ENCODE measurements at places on chromosomes 7 and 10. TPM values are rescaled to one million over a fixed set of nuclear protein-coding genes. Genes with fewer than 3 reads are reported as not detected.
A peak's percentile ranks its signal among the peaks of the same experiment; 100 is the strongest.

DNA sequence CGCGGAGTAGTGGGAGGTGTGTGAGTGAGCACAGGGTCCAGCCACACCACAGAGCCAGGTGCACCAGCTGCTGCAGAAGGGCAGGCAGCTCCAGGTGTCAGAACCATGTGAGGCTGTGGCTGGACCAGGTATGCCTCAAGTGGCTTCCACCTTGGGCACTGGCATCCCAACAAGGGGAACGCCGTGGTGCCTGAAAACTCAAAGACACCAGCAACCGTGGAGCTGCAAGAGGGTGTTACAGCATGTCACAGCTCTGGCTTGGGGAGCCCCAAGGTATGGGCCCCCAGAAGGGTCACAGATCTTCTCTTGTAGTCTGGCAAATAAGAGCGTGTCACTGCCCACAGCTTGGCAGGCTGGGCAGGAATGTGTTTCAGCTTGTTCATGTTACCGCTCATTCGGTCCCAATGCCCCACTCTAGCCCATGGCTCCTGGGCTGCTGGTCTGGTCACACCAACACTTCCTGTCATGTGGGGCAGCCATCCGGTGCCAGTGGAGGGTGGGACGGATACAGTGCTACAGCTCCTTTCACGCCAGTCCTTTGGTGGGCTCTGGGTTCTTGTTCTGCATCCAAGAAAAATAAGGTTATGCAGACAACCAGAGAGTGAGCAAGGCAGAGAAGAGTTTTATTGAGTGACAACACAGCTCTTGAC is 29.8 kb downstream of the STRA8 start:
- DNase-seq, result no peak

- no peak for DNase-seq
These were observed 28.1 kb downstream of the SLIT1 start for GRCh38 chr10:97157578-97158095.

DNA sequence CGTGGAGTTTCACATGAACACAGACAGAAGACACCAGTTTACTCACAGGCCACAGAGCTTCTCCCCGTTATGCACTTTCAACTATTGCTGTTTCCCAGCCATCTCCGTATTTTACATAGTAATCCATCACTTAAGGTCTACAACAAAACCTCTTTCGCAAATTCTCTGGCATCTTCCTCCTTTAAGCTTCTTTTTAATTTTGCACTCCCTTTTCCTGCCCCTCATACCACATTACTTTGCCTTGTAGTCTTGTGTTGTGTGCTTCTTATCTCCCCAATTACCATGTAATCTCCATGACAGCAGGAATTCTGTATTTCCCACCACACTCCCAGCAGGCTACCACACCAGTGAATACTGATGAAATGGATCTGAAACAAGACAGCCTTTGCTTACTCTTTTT is 87.3 kb downstream of the ODAD2 start:
- no peak for DNase-seq

DNA sequence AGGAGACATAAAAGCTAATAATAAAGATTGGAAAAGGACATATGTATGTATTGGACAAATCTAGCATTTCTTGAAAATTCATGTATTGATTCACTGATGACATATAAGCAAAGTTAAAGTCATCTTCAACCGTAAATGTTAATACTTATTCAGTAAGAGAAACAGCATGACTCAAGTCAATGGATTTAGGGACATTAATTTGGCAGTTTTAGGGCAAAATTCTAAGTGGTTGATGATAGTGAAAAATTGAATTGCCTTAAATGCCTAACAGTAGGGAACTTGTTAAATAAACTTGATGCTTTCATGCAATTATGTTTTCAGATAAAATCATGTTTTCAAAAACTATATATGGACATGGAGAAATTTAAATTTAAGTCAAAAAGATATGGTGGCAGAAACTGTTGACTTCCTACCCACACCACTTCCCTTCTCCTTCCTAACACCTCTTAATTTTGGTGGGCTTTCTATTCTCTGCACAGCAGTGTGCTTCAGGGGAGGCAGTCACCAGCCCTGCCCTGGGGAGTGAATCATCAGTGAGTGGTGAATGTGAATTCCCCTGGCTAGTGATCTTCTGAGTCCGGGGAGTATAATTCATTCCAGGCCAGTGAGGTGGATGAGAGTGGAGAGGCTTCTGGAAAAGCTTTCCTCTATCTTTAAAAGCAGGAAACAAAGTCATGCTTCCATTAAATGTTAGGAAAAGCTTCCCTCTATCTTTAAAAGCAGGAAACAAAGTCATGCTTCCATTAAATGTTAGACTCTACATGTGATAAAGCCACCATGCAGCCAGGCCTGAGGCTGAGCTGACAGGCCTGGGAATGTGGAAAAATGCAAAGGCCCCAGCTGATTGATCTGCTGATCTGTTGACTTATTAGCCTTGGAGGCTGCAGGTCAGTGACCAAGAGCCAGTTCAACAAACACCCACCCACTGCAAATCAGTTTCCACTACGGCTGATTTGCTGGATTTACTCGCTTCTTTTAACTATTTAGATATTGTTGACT is 25.2 kb upstream of the ITGB1 start:
- DNase-seq, result no peak

DNA sequence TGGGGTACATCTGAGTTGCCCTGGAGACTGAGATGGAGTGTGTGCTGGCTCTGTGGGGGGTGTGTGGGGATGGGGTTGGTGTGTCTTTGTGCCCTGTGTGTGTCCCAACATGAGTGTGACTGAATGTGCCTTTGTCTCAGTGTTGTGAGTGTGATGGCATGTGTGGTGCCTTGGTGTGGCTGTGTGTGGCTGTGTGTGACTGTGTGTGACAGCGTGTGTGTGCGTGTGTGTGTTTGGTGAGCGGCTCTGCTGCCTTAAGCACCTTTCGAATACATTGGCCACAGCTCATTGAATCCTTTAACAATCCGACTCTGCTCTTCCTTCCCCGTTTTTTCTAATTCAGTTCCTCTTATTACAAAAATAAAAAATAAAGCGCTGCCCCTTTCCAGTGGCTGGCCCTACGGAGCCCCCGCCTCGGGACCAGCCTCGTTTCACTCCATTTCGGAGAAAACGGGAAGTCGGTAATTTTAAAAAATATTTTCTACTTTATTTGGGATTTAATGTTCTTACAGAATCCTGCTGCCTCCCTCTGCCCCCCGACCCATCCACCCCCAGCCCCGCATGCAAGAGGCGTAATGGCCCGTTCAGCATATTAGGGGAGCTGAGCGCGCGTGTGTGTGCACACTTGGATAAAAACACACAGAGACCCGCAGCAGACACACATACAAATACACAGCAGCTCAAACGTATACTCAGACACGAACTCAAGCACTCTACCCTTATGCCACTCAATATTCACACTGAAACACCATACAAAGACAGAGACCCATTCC is 35.5 kb downstream of the HIF1AN start:
- DNase-seq, result no peak

- peak; percentile 90 for DNase-seq
These were observed 140.4 kb upstream of the NAMPT start for GRCh38 chr7:106425017-106425719.

GRCh38 chr7:101539784-101540183 is 89.3 kb downstream of the MYL10 start:
- DNase-seq, result no peak

DNA sequence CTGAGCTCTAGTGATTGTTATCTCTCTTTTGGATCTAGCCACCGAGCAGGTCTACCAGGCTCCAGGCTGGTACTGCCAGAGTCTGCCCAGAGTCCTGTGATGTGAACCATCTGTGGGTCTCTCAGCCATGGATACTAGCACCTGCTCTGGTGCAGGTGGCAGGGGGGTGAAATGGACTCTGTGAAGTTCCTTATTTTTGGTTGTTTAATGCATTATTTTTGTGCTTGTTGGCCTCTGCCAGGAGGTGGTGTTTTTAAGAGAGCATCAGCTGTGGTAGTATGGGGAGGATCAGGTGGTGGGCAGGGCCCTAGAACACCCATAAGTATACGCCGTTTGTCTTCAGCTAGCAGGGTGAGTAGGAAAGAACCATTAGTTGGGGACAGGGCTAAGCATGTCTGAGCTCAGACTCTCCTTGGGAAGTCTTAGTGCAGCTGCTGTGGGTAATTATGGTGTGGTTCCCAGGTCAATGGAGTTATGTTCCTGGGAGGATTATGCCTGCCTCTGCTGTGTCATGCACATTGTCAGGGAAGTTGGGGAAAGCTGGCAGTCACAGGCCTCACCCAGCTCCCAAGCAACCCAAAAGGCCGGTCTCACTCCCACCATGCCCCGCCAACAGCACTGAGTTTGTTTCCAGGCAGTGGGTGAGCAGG is 81.8 kb downstream of the NPSR1 start:
- DNase-seq, result no peak

DNA sequence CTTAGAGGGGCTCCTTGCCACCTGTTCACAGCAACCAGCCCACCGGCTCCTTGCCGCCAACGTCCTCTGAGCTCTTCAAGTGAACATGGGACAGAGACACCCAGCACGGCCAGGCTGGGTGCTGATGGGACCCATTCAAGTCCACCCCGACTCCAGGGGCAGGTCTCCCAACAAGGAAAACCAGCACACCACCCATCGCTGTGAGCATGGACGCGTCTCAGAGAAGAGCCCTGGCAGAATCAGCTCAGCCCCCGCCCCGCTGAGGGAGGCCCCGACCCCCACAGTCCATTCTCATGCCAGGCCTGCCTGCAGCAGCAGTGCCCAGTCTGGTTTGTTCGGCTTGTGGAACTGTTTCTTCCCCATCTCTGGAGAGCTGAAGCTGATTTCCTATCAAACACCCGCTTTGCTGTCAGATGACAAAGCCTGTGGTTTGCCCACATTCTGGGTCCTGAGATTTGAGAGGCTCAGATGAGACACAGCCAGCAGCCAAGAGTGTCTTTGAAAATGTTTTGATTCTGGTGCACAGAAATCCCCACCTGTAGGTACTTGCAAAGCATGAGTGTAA is 216.6 kb downstream of the ZMYND11 start:
- DNase-seq, result no peak

DNA sequence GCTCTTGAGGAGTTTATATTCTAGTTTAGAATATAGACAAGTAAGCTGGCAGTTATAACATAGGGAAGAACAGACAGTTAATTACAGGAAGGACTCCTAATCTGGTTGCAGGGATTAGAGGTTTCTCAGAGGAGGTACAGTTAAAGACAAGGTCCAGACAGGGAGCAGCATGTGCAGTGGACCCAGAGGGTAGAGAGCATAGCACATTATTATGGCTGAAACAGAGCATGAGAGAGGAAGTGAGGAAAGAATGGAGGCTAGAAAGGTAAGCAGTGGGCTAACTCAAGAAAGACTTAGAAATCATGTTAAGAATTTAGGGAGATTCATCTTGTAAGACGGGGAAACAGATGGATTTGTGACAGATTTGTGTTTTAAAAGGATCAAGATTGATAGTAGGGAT is 9.7 kb downstream of the MIOS start:
- no peak for DNase-seq

- DNase-seq, result no peak
These were observed 1.5 kb downstream of the GIMAP4 start for GRCh38 chr7:150568714-150569113.

GRCh38 chr7:37557571-37558209 is 109.0 kb upstream of the ELMO1 start:
- no peak for DNase-seq

- no peak for DNase-seq
These were observed 56.0 kb upstream of the CHST15 start for GRCh38 chr10:124149189-124150042.

DNA sequence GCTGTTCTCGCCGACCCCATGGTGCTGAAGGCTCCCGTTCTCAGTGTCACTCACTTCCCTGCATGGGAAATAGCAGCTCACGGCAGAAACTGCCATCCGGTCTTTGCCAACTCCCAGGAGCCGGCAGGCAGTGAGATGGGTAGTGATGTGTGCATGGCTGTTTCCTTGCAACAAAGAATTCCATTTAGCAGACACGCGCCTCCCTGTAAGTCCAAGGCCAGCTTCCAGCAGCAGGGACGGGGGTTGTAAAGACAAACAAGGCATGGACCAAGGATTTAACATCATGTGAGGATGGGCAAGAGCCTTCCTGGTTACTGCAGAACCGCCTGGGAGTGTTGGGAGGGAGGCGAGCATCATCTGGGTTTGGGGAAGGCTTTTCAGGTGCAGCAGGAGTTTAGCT is 273.1 kb downstream of the GLRX3 start:
- no peak for DNase-seq

- DNase-seq, result peak; percentile 95
These were observed 92.6 kb downstream of the RGS10 start for GRCh38 chr10:119449760-119450461.

- DNase-seq, result no peak
These were observed 129.9 kb upstream of the TAC1 start for GRCh38 chr7:97601931-97602457.

DNA sequence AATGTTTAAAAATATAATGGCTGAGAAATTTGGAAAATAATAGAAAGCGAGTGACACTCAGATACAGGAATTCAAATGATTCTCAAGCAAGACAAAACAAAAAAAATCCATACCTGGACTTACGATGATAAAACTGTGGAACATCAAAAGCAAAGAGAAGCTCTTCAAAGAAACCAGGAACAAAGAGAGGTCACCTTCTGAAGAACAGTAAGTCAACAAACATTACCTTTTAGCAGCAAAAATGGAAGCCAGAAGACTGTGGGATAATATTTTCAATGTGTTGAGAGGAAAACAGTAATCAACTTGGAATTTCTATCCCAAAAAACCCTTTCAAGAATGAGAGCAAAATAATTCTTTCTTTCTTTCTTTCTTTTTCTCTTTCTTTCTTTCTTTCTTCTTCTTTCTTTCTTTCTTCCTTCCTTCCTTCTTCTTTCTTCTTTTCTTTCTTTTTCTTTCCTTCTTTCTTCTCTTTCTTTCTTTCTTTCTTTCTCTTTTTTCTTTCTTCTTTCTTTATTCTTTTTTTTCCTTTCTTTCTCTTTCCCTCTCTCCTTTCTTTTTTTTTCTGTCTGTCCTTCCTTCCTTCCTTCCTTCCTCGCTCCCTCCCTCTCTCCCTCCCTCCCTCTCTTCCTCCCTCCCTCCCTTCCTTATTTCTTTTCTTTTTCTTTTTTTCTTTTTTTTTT is 1.8 kb upstream of the CPA5 start:
- no peak for DNase-seq

DNA sequence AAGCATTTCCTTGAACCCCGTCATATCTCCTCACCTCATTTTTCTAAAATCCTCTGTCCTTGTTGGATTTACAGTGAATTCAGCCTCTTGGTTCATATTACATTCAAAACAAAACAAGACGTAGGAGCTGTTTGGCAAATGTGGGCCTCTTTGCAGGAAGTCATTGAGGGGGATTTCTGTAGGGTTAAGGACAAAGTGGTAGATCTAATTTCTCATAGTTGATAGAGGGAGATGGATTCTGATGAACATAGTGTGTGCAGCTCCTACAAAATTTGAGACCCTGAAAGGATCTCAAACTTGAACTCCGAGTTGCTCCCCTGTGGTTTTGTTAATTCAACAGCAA is 682 bp downstream of the TBXAS1 start:
- no peak for DNase-seq

- DNase-seq, result no peak
These were observed 15.5 kb downstream of the DENND10 start for GRCh38 chr10:119119400-119119799.

AGBL3 gene
- total RNA-seq, result 4.3 TPM

RET gene
- total RNA-seq, result 1.0 TPM

ELN gene
- total RNA-seq, result 354 TPM

AZGP1 gene
- total RNA-seq, result 0.33 TPM

EMX2 gene
- total RNA-seq, result 2.5 TPM

ASIC3 gene
- 1.5 TPM for total RNA-seq

CALML3 gene
- not detected for total RNA-seq

ZNF316 gene
- total RNA-seq, result 16.1 TPM

Measured in posterior vena cava (tissue), 2 donors.